ENCODE measurements at places on chromosomes 1 and 21. TPM values are rescaled to one million over a fixed set of nuclear protein-coding genes. Genes with fewer than 3 reads are reported as not detected.

- DNase-seq = no peak
These were observed 126.6 kb upstream of the COA6 start for GRCh38 chr1:234246638-234247116.

- DNase-seq = no peak
These were observed 13.4 kb upstream of the TTC22 start for GRCh38 chr1:54814571-54814970.

- no peak for DNase-seq
These were observed 3.2 kb upstream of the PRXL2B start for GRCh38 chr1:2583331-2583791.

DNA sequence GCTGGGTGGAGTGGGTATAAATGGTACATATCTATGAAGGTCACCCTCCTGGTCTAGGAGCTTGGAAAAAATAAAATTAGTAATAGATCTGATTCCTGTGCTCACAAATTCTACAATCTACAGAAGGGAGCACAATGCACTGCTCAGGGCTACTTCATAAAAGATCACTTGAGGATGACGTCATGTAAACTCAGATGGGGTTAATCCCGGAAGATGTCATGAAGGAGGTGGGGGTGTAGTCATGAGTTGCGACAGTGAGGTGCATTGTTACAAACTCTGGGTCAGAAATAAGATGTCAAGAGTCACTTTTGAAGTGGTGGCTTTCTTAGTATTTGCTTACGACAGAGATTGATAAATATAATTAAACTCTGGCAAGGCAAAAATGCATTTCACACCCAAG is 68.2 kb downstream of the LHX9 start:
- no peak for DNase-seq

DNA sequence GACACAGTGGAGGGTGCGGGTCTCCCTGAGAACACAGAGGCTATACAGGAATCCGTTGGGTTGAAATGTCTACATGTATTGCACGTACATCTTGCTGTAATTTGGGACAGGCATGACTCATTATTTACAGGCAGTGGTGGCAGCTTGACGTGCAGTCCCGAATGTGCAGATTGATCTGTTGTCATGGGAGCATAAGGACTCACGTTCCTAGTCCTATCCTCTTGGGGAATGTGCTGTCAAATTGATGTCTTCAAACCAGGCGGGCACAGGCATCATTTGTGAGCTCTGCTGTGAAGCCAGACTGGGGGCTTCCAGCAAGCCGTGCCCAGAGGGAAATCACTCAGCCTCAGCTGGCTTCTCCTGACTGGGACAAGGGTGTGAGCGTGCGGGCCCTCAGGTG is 40.5 kb downstream of the S100B start:
- no peak for DNase-seq

DNA sequence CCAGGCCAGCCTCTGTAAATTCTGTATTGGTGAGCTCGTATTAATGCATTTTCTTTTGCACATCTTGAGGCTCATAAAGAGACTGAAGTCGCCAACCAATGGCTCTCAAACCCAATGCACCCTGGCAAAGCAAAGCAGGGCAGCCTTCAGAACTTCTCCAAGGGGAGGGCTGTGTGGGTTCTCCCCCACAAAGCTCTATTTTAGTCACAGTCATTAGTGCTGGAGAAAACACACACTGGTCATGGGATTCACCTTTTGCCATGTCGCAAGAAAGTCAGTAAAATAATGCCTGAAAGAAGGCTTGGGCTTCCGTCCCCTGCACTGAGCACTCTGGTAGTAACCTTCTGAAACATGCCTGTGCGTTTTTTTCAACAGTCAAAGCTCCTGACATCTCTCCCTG is 26.3 kb upstream of the ATF3 start:
- DNase-seq = no peak

DNA sequence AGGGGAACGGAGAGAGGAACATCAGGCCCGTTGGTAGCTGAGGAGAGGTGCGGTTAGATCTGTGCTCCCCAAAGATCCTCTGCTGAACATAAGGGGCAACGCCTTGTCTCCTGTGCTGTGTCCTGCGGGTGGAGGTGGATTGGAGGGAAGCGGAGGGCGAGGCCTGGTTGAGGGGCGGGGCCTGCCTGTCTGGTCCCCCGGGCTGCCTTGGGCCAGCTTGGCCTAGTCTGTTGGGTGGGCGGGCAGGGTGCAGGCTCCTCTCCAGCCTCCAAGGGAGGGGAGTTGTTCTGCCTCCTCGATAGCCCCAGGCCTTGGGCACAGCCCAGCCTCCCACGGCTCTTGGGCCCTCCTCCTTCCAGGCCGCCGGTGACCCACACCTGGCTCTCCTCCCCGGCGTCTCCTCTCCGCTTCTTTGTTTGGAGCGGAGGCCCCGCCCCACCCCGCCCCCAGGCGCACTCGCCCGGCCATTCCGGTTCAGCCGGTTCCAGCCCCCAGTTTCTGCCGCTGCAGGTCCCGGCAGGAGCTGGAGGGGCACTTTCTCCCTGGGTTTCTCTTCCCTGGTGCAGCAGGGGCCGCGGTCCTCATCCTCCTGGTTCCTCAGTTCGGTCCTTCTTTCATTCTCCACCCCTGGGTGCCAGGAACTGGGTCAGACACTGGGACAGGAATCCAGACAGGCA is 19.4 kb downstream of the PTPRF start:
- DNase-seq = peak; percentile 88

NENF gene
- total RNA-seq = 95.7 TPM

LCE1D gene
- not detected for total RNA-seq

GBP3 gene
- total RNA-seq = 0.48 TPM

LAMC1 gene
- 323 TPM for total RNA-seq

SERPINC1 gene
- 0.98 TPM for total RNA-seq

CENPS gene
- total RNA-seq = 23.1 TPM

All from Caco-2 (cell line).